ENCODE measurements at places on chromosomes 2 and 18.

GRCh38 chr2:14634489-14635390 is 2.2 kb downstream of the LRATD1 start:
- DNase-seq = no peak

DNA sequence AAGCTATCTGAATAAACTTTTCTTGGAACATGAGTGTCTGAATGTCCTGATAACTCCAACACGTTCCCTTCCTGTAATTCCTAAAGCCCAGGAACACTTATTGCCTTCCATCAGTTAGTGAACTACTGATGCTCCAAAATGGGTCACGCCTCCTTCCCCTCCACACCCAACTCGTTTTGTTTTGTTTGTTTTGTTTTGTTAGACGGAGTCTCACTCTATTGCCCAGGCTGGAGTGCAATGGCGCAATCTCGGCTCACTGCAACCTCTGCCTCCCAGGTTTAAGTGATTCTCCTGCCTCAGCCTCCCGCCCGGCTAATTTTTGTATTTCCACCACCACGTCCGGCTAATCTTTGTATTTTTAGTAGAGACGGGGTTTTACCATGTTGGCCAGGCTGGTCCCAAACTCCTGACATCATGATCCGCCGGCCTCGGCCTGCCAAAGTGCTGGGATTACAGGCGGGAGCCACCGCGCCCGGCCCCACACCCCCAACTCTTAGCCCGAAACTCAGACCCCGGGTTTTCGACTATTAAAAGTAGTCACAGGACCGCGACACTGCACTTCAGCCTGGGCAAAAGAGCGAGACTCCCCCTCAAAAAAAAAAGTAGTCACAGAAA is 774 bp downstream of the IER3IP1 start:
- no peak for DNase-seq

- DNase-seq = no peak
Observed at GRCh38 chr2:166314022-166314759, 61.6 kb downstream of the SCN9A start.

- DNase-seq = peak; percentile 34
Observed at GRCh38 chr2:220001751-220002150, 374.3 kb downstream of the SLC4A3 start.

GRCh38 chr18:63410792-63411191 is 11.5 kb downstream of the VPS4B start:
- DNase-seq = peak; percentile 21
